ENCODE measurements at places on chromosomes 4 and X.

DNA sequence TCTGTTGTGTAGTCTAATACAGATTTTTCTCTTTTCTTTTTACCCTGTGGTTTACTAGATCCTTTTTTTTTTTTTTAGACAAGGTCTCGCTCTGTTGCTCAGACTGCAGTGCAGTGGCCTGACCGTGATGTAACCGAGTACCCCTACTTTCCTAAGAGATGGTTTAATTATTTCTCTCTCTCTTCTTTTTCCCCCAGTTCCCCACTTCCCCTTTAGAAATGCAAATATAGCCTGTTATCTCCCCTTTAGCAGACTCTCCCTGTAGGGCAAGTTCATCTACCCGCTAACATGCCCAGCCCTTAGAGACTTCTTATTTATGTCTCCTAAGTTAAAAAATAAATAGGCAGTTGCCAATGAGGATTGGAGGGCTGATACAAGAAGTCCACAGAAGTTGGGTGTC is 4.5 kb downstream of the SNX25 start:
- DNase-seq: no peak

DNA sequence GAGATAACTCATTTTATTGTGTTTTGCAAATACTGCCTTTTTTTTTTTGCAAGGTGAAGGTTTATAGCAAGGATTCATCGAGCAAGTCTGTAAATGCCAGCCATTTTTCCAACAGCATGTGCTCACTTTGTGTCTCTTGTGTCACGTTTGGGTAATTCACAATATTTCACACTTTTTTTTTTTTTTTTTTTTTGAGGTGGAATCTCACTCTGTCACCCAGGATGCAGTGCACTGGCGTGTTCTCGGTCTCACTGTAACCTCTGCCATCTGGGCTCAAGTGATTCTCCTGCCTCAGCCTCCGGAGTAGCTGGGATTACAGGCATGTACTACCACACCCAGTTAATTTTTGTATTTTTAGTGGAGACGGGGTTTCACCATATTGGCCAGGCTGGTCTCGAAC is 1.9 kb downstream of the RNF4 start:
- DNase-seq: peak; percentile 12

- DNase-seq: no peak
Measured at GRCh38 chrX:42725196-42725595, 52.8 kb downstream of the PPP1R2C start.

DNA sequence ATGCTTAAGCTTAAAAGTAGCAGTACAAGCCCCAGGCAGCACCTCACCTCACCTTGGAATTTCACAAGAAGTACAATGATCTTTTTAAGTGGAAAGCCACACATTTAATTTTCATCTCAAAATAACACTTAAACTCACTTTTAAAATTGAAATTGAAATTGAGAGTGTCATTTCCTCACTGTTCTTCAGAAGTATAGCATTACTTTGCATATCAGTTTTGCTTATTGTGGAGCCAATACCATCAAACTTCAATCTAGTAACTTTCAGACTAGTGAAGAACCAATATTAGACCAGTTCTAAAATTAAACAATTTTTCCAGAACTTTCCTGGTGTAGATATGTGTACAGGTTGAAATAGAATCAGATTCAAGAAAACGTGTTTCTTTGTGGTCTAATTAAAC is 242.4 kb downstream of the NDST4 start:
- DNase-seq: no peak

- DNase-seq: no peak
Measured at GRCh38 chr4:108917255-108917654, 154.4 kb upstream of the ETNPPL start.

DNA sequence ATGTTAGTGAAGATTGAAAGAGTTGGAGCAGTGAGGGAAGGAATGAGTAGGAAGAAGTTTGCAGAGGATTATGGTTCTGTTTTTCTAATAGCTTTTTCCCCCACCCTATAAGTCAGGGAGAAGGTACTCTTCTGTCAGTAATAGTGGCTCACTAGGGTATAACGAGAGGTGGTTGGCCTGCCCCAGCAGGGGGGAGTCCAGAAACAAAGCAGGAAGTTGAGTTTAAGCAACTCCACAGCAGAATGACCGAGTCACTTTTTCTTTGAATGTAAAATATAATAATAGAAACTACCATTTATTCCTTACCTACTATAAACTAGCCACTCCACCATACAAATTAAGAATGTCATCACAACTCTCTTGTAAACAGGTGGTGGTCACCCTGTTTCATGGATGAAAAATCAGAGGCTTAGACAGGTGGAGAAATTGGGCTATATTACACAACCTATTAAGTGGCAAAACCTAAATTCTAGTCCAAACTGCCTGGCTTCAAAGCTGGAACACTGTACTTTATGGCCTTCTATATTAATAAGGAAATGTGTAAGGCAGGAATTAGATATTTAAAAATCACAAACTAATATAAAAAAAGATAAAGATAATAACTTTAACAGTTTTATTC is 21.9 kb downstream of the AP1AR start:
- no peak for DNase-seq

DNA sequence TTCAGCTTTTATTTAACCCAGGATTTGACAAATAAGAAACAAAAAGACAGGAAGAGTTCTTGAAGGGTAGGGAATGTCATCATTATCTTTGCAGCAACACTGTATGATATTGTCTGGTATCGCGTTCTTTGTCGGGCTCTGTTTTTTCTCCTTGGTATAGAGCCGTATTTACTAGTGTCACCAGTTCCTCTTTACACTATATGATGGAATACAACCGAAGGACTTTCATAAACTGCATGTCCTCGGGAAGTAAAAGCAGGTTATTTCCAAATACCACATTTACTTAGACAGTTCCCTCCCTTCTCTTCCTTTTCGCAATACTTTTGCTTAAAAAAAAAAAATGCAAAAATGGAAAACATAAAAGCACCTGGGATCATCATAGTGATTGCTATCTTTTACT is 96.6 kb upstream of the IL13RA1 start:
- no peak for DNase-seq

- no peak for DNase-seq
Measured at GRCh38 chr4:54473077-54473545, 184.6 kb upstream of the KIT start.
